ENCODE measurements at places on chromosomes 16 and 17. TPM values are rescaled to one million over a fixed set of nuclear protein-coding genes. Genes with fewer than 3 reads are reported as not detected.
A peak's percentile ranks its signal among the peaks of the same experiment; 100 is the strongest.

KRTAP3-2 gene
- total RNA-seq = not detected

TEX19 gene
- total RNA-seq = not detected

ITGAL gene
- not detected for total RNA-seq

KRT14 gene
- total RNA-seq = not detected

SLC9A5 gene
- 4.4 TPM for total RNA-seq

HID1 gene
- 10.1 TPM for total RNA-seq

SLC38A8 gene
- not detected for total RNA-seq

DNA sequence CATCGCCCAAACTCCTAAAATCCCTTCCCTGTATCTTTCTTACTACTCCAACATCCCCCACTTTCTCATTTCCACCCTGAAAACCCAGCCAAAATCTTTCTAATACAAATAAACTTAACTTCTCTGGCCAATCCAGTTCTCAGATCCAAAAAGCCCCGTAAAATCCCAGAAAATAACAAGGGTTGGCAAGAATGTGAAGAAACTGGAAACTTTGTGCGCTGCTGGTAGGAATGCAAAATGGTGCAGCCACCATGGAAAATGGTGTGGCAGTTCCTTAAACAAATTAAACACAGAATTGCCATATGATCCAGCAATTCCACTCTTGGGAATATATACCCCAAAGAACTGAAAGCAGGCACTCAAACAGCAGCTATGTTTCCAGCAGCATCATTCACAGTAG lies 24.1 kb downstream of the LRRC75A start:
- H3K4me3 ChIP-seq = no peak overlapping the region
- H3K36me3 ChIP-seq = peaks cover 2% of the 10 kb centered on the region
- no peak overlapping the region for H3K27ac ChIP-seq
- DNase-seq = no peak
- H3K4me1 ChIP-seq = peaks cover 11% of the 10 kb centered on the region

DNA sequence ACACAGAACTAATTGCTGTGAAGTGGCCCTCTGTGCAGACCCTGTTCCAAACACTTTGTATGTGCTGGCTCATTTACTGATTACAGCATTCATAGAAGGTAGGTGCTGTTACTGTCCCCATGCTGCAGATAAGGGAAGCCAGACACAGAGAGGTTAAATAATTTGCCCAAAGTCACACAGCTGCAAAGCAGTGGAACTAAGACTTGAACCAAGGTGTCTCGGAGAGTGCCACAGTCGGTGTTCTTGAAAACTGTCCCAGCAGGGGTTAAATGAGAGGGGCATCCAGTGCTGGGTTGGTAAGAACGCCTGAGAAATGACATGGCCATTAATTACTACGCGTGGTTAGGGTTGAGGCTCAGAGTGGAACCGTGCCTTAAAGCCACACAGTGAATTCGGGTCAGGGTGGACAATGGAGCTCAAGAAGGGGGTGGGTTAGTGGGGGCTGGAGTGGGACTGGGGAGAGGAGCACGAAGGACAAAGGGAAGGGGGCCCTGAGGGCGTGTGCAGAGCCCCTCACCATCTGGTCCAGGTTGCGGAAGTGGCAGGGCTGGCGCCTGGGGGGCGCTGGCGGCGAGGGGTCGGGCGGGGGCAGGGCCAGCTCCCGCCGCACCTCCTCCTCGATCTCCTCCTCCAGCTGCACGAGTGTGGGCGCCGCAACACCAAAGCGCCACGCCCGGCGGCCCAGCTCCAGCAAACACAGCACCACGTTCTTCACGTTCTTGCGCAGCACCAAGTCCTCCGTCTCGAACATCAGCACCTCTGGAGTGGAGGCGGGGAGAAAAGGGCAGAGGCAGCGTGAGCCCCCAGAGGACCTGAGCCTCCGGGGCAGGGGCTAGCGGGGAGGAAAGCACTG lies 3.3 kb downstream of the GAS2L2 start:
- peaks cover 29% of the 10 kb centered on the region for H3K27me3 ChIP-seq
- H3K4me3 ChIP-seq = no peak overlapping the region
- no peak for DNase-seq
- no peak overlapping the region for H3K27ac ChIP-seq
- H3K36me3 ChIP-seq = no peaks in the 10 kb centered on the region

DNA sequence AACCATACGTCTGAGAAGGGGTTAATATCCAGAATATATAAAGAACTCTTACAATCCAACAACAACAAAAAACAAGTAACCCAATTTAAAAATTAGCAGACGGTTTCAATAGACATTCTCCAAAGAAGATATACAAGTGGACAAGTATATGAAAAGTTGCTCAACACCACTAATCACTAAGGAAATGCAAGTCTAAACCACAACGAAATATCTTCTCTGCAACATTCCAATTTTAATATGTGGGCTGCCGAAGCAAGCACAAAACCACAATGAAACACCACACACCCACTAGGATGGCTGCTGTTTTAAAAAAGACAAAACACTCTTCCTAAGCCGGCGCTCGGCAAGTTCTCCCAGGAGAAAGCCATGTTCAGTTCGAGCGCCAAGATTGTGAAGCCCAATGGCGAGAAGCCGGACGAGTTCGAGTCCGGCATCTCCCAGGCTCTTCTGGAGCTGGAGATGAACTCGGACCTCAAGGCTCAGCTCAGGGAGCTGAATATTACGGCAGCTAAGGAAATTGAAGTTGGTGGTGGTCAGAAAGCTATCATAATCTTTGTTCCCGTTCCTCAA lies 5.9 kb upstream of the SLC13A2 start:
- H3K36me3 ChIP-seq = no peaks in the 10 kb centered on the region
- peaks cover 63% of the 10 kb centered on the region for H3K27me3 ChIP-seq
- no peak overlapping the region for H3K27ac ChIP-seq
- DNase-seq = no peak
- H3K4me1 ChIP-seq = no peaks in the 10 kb centered on the region

- no peaks in the 10 kb centered on the region for H3K27me3 ChIP-seq
- H3K36me3 ChIP-seq = peaks cover 26% of the 10 kb centered on the region
- DNase-seq = no peak
- peaks cover 23% of the 10 kb centered on the region for H3K4me1 ChIP-seq
These were observed 42.5 kb downstream of the GOSR1 start for GRCh38 chr17:30519707-30520106.

- H3K27me3 ChIP-seq = no peaks in the 10 kb centered on the region
- no peak for DNase-seq
- no peaks in the 10 kb centered on the region for H3K4me1 ChIP-seq
- H3K36me3 ChIP-seq = no peaks in the 10 kb centered on the region
- no peak overlapping the region for H3K4me3 ChIP-seq
- H3K27ac ChIP-seq = no peak overlapping the region
These were observed 72.3 kb upstream of the CCL1 start for GRCh38 chr17:34435182-34435928.

DNA sequence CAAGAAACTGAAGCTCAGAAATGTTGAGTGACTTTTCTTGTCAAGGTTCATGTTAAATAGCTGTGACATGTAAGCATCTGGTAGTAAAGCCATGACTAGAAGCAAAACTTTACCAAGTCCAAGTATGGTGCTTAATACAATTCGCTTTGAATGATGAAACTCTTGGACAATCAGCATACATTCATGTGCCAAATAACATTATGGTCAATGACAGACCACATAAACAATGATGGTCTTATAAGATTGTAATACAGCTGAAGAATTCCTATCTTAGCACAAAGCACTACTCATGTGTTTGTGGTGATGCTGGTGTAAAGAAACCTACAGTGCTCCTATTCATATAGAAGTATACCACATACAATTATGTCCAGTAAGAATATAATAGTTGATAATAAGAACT lies 97.1 kb upstream of the RPRML start:
- H3K36me3 ChIP-seq = no peaks in the 10 kb centered on the region
- H3K4me1 ChIP-seq = peaks cover 20% of the 10 kb centered on the region
- no peak overlapping the region for H3K4me3 ChIP-seq
- H3K27ac ChIP-seq = no peak overlapping the region

DNA sequence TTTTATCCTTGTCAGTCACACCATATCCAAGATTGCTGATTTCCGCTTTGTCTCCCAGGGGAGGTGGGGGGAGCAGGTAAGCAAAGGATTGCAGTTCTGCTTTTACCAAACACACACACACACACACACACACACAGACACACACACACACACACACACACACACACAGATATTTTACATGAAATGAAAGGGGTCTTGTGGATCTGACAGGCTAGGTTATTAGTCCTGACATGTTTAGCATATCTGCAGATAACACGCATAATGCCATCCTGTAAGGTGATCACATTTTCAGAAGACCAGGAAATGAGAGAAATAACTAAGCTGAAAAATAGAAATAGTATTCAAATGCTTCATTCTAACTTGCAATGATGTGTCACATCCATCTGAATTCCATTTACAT lies 1113.3 kb downstream of the CDH8 start:
- H3K27ac ChIP-seq = no peak overlapping the region
- no peak overlapping the region for H3K4me3 ChIP-seq
- H3K36me3 ChIP-seq = no peaks in the 10 kb centered on the region
- H3K4me1 ChIP-seq = no peaks in the 10 kb centered on the region

GRCh38 chr16:79019431-79019830 lies 581.1 kb downstream of the MAF start:
- no peaks in the 10 kb centered on the region for H3K4me1 ChIP-seq
- no peaks in the 10 kb centered on the region for H3K27me3 ChIP-seq
- DNase-seq = no peak
- no peaks in the 10 kb centered on the region for H3K36me3 ChIP-seq

DNA sequence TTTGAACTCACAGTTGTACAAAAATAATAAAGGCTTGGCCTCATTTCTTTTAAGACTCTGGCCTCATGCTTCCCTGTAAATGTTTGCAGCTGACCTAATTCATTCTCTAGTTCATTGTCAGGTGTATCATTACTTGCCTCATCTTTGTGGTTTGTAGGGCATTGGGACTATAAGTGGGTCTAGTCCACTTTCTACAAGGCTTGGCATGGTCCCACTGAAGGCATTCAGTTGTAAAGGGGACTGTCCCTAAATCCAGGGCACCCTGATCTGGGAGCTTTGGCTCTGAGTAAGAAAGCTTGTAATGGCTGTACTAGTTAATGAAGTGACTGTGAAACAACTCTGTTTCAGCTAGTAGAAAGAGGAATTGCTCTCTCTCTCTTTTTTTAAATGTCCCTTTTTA lies 2.7 kb downstream of the KCTD2 start:
- no peak for DNase-seq
- no peak overlapping the region for H3K27ac ChIP-seq
- no peaks in the 10 kb centered on the region for H3K27me3 ChIP-seq
- peaks cover 31% of the 10 kb centered on the region for H3K4me1 ChIP-seq
- H3K36me3 ChIP-seq = peaks cover 19% of the 10 kb centered on the region

DNA sequence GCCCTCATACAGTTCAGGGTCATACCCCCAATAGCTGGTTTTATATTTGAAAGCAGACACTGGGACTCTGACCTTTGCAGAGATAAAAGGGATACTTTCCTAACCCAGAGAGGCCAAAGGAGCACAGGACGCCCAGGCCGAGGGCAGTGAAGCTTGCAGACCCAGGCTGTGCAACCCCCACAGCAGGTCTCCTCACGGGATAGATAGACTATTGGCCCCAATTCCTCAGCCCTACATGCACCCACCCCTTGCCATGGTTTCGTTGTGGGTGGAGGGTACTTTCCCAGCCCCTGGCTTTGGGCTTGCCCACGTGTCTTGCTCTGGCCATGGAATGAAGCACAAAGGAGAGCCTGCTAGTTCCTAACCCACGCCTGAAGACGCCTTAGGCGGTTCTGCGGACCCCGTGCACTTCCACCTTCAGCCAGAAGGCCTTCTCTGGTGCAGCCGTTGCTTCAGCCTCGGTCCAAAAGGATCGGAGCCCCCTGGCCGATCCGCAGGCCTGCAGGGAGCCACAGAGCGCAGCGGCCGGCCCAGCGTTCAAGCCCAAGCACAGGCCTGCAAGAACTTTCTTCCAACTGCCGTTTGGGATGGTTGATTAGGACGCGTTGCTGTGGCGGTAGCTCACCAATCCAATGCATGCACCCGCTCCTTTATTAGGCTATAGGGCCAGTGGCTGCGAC lies 9.8 kb upstream of the BRCA1 start:
- DNase-seq = no peak
- H3K36me3 ChIP-seq = peaks cover 18% of the 10 kb centered on the region
- H3K27ac ChIP-seq = no peak overlapping the region
- no peaks in the 10 kb centered on the region for H3K4me1 ChIP-seq
- no peaks in the 10 kb centered on the region for H3K27me3 ChIP-seq

GRCh38 chr16:67216612-67217490 lies 10.1 kb upstream of the TMEM208 start:
- DNase-seq = no peak
- no peaks in the 10 kb centered on the region for H3K4me1 ChIP-seq
- H3K4me3 ChIP-seq = no peak overlapping the region
- H3K27me3 ChIP-seq = no peaks in the 10 kb centered on the region
- no peak overlapping the region for H3K27ac ChIP-seq
- peaks cover 18% of the 10 kb centered on the region for H3K36me3 ChIP-seq

- no peaks in the 10 kb centered on the region for H3K27me3 ChIP-seq
- peak overlapping the region; percentile 98 for H3K27ac ChIP-seq
- H3K36me3 ChIP-seq = peaks cover 19% of the 10 kb centered on the region
- peak overlapping the region; percentile 94 for H3K4me3 ChIP-seq
- DNase-seq = no peak
These were observed 1.7 kb downstream of the PRKAR1A start for GRCh38 chr17:68513932-68514331.

DNA sequence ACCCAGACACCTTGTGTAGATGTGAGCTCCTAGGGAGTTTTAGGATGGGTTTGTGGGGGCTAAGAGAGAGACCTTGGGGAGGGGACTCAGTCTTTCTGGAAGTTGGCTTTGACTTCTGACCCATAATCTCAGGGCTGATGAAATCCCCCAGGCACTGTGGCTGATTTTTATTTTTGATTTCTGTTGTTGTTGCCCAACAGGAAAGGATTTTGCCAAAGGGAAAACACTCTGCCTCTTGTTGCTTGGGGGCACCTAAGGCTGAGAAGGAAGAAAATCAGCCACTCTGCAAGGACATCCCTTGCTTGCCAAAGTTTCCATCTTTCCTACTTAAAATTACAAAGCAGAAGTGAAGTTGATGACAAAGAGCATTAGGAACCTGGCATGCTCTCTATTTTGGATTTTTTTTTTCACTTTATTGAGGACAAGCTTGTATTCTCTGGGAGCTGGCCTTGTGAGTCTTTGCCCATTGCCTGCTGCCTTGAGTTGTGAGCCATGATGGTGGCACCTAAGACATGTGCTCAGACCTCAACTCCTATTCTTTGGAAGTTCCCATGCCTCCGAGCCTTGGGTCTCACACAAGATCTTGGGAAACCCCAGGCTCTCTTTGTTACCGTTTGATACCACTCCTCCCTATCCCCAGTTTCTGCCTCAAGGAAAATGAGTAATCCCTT lies 3.2 kb upstream of the C1QTNF1 start:
- H3K27ac ChIP-seq = peak overlapping the region; percentile 62
- H3K4me3 ChIP-seq = no peak overlapping the region
- no peak for DNase-seq
- peaks cover 43% of the 10 kb centered on the region for H3K4me1 ChIP-seq

- H3K4me1 ChIP-seq = peaks cover 57% of the 10 kb centered on the region
- no peak for DNase-seq
- peaks cover 16% of the 10 kb centered on the region for H3K36me3 ChIP-seq
- H3K4me3 ChIP-seq = peak overlapping the region; percentile 11
These were observed 50.9 kb downstream of the CDH11 start for GRCh38 chr16:65070831-65071432.

GRCh38 chr17:76957678-76958464 lies 89.7 kb downstream of the MGAT5B start:
- no peak overlapping the region for H3K4me3 ChIP-seq
- no peak overlapping the region for H3K27ac ChIP-seq
